ENCODE measurements at places on chromosomes 2 and 18.

DNA sequence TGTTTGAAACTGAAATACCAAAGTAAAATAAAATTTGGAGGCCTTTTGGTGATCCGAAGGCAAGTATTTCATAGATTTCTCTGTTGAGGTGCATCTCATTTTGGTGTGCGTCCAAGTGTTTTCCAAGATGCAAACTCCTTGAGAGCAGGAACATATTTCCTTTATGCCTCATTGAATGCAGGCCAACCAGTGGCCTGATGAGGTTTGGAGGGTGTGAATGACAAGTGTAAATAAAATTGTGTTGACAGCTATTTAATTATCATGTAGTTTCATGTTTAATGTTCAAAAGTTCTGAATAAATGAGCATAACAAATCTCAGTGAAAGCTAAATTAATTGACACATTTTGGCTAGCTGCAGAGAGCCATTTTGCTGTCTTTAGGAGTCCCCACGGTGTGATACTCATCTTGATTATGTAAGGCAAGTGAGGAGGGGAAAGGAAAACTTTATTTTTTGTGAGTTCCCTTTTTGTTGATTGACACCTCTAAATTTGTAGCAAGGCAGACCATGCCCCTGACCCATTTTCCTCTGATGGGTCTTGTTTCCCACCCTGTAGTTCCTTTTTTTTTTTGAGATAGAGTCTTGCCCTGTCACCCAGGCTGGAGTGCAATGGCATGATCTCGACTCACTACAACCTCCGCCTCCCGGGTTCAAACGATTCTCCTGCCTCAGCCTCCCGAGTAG is 6.3 kb upstream of the LTBP1 start:
- DNase-seq = no peak

GRCh38 chr2:176584333-176584732 is 315.1 kb downstream of the MTX2 start:
- no peak for DNase-seq

DNA sequence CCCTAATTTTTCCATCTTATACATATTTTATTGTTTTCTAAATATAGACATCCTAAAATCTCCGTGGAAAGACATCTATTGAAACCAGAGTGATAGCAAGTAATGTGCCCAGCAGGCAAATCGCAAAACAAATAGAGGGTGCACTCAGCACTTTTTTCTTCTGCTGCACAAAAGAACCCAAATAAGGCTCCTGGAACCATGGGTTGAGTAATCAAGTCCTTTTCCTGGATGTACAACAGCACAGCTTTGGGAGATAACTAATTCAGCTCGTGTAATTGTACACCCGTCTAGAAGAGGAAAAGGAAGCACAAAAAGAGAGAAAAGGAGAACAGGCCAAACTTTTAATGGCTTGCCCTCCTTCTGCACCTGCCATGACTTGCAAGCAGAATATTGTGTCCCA is 126.9 kb upstream of the TLK1 start:
- no peak for DNase-seq

- DNase-seq = no peak
These were observed 297.0 kb upstream of the GULP1 start for GRCh38 chr2:187994464-187995331.

DNA sequence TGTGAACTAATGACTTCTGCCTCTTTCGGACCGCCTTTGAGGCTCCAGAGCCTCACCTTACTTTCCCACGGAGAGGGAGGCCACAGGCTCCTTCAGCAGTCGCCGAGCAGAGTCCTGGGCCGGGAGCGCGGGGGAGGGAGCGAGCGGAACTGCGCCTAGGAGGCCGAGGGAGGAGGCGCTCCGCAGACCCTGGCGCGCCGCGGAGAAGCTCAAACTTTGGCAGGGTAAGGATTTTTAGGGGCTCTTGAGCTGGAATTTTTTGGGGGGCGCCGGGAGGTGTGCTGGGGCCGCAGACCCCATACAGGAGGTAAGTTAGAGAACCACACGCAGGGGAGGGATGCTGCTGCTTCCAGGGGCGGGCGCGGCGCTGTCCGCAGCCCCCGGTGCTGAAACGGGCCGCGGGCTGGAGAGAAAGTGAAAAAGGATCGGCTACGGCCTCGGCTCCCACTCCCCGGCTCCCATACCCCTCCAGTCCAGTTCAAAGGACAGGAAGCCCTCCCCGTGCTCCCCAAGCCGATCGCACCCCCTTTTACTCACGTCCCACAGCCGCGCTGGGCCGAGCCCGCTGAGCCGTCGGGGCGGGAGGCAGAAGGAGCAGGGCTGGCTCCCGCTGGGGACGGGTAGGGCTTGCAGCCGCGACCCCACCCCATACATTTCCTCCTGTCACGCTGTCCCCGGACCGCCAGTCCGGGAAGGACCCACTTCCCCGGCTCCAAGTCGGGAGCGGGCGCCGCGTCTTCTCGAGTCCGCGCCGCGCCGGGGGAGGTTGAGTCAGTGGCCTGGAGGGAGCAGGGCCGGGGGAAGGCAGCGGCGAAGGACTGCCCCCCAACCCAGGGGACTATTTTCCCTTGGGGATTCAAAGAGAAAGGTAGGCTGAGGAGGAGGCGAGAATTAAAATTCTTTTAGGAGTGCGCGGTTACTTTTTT is at the start of gene CNGA3:
CNGA3 (plus strand) TSS at position 146 of the 926 bp plus-strand sequence. CDS start 23,520 bp downstream, outside the sequence.
- DNase-seq = peak; percentile 36

GRCh38 chr2:127820080-127820668 is 9.2 kb upstream of the WDR33 start:
- DNase-seq = no peak

GRCh38 chr2:45889620-45890370 is 238.3 kb downstream of the PRKCE start:
- no peak for DNase-seq

GRCh38 chr2:222404151-222404905 is 20.0 kb upstream of the SGPP2 start:
- no peak for DNase-seq

Measured in activated CD4-positive, alpha-beta memory T cell treated with anti-CD3 and anti-CD28 coated beads for 36 hours (primary cell).